Right renal cortex interstitium (tissue), 3 donors: ENCODE measurements at places on chromosomes 7 and 10. TPM values are rescaled to one million over a fixed set of nuclear protein-coding genes. Genes with fewer than 3 reads are reported as not detected.

The CYP3A4 gene
- 0.20 TPM for polyA plus RNA-seq

The ACTL6B gene
- not detected for polyA plus RNA-seq

GRCh38 chr7:48427671-48428070 lies 256.4 kb downstream of the ABCA13 start:
- DNase-seq: no peak

DNA sequence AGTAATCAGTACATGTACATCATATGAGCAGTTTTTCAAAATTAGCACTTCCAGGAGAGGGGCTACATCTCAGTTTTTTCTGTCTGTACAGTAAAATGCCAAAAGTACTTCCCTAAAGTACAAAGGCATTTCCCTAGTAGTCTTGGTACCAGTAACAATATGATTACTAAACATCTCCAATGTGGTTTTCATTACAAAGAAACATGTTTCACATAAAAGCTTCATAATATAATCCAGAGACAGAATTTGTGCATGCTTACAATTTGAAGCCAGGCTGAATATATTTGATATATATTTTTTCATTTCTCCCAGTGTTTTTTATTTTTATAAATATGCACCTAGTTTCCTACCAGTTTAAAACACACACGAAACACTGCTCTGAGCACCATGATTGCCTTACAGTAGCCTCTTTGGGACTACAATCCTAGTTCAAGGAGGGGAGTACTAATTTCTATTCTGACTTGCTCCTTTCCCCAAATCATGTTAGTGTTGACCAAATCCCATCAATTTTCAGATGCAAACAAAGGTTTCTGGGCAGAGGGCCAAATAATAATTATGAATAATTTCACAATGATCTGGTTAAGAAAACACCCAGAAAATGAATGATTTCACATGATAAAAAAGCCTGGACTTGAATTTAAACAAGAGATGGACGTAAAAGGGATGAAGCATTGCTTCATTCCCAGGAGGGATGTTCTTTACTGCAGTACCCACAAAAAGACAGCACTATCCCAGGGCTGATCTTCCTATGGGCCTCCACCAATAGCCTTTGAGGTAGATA lies 201.3 kb downstream of the SLC25A13 start:
- no peak for DNase-seq

- DNase-seq: no peak
Measured at GRCh38 chr10:78696791-78697395, 371.9 kb upstream of the ZMIZ1 start.
